ENCODE measurements at places on chromosomes 2 and 18.

GRCh38 chr2:221780281-221780688, 208.2 kb upstream of the EPHA4 start:
- peak; percentile 67 for DNase-seq

DNA sequence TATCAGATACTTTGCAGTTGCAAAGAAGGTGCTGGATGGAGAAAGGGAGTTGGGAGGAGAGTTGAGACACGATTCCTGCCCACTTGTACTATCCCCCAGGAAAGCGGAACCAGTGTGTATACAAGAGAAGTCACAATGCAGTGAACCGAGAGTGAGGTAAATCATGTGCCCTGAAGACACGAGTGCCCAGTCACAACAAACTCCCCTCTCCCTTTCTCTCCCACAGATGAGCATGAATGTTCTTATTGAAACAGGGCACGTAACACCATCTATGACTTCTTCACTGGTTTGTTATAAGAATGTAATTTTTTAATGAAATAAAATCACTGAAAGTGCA, 155.7 kb downstream of the IRS1 start:
- DNase-seq = no peak

DNA sequence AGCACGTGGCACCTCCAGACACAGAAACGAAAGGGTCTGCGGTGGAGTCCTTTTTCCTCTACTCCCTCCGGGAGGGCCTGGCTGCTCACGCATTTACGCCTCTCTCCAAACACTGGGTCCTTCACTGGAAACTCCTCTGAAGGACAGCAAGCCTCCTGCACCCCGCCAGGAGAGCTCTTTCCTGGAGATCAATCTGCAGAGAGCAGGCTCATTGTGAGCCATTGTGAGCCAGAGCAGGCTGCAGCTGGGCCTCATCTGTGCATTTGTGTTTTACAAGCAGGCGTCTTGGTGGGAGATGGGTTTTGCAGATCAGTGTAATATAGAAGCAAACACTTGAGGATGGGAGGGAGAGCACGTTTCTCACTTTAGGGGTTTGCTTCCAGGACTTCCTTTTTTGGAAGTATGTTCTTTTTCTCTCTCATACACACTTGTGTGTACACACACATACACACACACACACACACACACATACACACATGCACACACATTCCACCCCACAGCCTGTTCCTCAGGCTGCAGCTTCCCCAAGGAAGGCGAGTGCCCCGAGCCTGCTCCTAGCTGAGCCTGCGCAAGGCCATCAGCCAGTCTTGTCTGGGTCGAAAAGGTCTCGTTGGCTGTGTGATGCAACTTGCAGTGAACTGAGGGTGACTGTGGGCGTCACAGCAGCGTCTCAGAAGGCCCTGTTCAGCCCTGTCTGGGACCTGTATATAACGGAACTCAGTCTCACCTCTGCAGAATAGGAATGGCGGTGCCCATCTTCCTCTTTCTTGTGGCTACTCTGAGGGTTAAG, 163.5 kb downstream of the GLI2 start:
- no peak for DNase-seq

DNA sequence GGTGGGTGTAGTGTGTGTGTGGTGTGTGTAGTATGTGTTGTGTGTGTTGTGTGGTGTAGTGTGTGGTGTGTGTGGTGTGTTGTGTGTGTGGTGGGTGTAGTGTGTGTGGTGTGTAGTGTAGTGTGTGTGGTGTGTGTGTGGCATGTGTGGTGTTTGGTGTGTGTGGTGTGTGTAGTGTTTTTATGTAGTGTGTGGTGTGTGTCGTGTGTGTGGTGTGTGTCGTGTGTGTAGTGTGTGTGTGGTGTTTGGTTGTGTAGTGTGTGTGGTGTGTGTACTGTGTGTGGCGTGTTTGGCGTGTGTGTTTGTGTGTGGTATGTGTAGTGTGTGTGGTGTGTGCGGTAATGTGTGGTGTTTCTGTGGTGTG, 4.7 kb upstream of the RTP5 start:
- no peak for DNase-seq

Measured in RCC 7860 (cell line).